ENCODE measurements at places on chromosomes 13 and 19. TPM values are rescaled to one million over a fixed set of nuclear protein-coding genes. Genes with fewer than 3 reads are reported as not detected.

DNA sequence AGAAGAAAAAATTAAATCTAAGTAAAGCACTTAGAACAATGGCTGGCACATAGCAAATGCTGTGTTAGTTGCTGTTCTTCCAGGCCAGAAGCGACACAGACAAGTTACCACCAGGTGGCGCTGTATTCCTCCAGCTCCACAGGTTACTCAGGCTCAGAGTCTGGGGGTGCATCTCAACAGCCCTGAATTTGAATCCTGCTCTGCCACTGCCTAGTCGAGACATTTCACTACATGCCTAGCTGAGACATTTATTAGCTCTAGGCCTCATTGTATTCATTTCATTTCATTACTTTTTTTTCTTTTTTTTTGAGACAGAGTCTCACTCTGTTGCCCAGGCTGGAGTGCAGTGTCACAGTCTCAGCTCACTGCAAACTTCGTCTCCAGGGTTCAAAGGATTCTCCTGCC is 16.4 kb upstream of the CYP2B6 start:
- DNase-seq = no peak

DNA sequence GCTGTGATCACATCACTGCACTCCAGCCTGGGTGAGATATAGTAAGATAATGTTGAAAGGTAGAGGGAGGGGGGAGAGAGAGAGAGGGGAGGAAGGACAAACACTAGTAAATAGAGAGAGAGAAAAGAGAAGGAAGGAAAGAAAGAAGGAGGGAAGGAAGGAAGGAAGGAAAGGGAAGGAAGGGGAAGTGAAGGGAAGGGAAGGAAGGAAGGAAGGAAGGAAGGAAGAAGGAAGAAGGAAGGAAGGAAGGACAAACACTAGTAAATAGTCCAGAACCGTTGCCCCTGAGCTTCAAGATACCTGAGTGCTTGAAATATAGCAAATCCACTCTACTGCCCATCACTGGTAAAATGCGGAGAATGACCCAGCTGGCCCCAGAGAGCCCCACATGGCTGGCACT is 156.5 kb upstream of the ZNF507 start:
- no peak for DNase-seq

DNA sequence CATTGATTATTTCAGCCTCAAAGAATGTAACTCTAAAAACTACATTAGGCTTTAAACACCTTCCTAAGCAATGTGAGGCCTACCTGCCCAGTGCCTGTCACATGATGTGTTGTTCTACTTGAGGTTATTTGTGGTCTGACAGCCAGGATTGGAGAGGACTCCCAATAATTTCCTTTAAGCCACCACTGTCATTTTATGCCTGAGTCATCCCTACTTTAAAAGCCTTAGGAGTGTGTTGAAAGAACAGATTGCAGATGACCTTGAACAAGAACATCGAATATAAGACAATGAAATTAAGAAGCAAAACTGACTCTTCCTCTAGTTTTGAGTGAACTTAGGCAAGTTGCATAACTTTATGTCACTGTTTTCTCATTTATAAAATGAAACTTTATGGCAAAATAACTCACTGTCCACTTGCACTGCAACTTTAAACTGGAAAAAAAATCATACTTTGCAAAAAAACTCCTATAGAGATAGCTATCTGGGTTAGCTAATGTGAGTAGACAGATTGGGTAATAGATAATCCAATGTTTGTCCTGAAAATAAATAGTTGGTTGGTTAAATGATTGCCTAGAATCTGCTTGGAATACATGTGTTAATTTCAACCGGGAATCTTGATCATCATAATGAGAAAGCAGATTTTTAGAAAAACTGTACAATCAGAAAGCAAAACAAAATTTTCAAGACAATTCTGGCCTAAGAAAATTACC is 361.2 kb downstream of the SUCLA2 start:
- peak; percentile 31 for DNase-seq

DNA sequence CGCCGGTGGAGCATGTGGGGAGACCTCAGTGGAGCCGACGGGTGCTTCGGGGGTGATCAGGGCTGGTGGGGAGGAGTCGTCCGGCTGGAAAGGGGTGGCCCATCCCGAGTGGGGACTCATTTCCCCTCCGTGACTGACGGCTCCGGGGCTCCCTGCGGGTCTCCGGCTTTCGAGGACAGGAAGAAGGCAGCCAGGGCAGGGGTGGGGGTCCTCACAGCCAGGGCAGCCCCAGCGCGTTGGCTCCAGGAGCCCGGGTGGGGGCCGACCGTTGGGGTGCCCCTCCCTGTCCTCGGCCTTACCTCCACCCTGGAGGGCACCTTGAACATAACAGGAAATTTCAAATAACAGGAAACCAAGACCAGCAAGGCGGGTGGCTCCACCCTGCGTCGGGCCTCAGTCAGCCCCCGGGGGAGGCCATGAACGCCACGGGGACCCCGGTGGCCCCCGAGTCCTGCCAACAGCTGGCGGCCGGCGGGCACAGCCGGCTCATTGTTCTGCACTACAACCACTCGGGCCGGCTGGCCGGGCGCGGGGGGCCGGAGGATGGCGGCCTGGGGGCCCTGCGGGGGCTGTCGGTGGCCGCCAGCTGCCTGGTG is at the start of gene S1PR4:
Gene S1PR4 (plus strand): TSS at position 393 of the 596 bp plus-strand sequence. CDS start 24 bp downstream, at position 417.
- DNase-seq = no peak

DNA sequence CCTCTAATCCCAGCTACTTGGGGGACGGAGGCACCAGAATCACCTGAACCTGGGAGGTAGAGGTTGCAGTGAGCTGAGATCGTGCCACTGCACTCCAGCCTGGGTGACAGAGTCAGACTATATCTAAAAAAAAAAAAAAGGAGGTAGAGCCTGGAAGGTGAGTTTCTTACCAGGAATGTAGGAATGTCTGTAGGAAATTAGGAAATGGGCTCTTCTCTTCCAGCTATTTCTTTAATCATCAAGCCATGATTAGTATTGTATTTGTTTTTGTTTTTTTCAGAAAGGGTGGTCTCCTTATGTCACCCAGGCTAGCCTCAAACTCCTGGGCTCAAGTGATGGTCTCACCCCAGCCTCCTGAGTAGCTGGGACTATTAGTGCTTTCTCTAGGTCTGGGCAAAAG is 26.3 kb upstream of the SERP2 start:
- DNase-seq = no peak

DNA sequence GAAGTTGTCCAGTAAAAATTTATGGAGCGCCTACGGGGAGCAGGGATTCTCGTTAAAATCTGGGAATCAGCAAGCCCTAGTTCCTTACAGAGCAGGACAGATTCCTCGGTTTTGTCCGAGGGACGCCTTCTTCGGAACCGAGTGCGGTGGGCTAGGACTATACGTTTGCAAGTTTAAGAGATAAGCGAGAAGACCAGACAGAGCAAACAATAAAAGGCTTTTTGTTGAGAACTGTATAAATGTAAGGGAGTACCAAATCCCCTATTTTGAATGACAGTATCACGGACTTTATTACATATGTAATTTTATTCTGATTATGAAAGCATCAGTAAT is 971 bp upstream of the ANKRD10 start:
- DNase-seq = no peak

GRCh38 chr19:10784257-10784656 is 51.8 kb downstream of the TMED1 start:
- DNase-seq = no peak

Gene TMEM38A
- total RNA-seq = 9.9 TPM

Gene NKPD1
- not detected for total RNA-seq

Gene CASP14
- total RNA-seq = not detected

Gene SIGLEC8
- total RNA-seq = not detected

Gene CEBPA
- 16.8 TPM for total RNA-seq

Gene ARHGAP33
- 2.2 TPM for total RNA-seq

All from Caki2 (cell line).